Stimulated activated CD8-positive, alpha-beta memory T cell treated with anti-CD3 and anti-CD28 coated beads, Interleukin-7, amount 100 ng/mL, for 48 hours (primary cell): ENCODE measurements at places on chromosomes 6 and 20.

DNA sequence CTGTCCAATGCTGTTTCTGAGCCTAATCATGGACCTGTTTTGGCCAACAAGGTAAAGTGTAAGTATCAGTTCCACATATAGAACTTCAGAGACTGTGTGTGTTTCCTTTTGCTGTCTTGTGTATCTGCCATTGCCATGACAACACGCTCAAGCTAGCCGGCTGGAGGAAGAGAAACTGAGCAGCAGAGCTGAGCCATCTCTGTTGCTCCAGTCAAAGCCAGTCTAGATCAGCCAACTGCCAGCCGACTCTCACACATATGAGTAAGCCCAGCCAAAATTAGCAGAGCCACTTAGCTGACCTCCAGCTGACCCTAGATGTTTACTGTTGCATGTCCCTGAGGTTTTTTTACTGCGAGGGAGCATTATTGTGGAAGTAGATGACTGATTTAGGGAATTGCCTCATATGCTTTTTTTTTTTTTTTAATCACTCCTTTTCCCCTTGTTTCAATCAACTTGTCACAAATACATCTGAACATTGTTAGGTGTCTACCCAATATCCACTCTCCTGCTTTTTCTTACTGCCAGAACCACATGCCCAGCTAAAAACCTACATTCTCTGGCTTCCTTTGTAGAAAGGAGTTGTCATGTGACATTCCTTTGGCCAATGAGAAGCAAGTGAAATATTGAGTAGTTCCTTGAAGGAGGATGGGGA is 304.3 kb upstream of the SUPT3H start:
- no peak for DNase-seq

DNA sequence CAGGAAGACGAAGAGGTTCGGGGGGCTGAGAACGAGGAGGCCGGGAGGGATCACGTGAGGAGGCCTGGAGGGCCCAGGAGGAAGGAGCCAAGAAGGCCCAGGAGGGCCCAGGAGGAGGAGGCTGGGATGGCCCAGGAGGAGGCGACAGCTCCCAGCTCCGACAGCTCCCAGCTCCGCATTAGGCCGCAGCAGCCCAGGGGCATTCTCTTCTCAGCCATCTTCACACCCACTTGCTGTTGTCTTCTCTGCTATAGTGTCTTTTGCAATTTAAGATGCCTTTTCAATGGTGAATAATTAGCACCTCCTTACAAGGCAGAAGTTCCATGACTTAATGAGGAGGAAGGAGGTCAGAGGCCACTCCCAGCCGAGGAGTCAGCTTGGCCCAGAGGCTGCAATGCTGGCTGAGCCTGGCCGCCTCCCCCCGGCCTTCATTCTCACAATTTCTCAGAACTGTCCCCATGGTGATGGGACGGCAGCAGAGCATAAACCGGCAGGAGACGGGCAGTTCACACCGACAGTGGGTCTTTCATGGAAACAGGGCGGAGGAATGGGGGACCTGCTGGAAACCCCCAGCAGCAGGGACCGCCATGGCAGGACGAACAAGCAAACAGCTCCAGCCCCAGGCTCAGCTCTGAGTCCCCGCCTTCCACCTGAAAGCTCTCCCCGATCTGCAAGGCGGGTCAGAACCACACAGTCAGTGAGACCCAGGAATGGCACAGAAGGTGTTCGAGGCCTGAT is 45.1 kb downstream of the WDR27 start:
- DNase-seq: no peak

GRCh38 chr6:79005497-79005896 is 72.6 kb downstream of the PHIP start:
- no peak for DNase-seq

DNA sequence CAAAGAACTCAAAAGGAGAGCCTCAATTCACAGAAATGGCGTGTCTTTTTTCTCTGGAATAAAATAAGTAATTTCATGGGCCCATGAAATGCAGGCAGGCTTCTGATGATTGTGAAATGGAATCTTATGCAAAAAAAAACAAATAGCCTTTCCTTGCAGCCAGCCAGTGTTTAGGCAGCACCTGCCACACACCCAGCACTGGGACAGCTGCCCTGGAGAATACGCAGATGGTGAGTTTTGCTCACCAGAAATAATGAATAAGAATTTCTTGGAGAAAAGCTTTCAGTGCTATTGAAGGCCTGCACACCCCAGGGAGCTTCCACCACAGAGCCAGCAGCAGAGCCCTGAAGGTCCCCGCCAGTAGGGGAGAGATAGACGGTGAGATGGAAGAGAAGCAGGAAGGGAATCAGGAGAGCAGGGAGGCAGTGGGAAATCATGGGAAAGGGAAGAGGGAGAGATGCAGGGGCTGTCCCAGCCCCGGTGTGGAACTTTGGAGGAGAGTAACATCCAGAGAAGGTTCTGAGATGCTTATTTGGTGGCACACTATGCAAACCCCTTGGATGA is 54.9 kb downstream of the PXDC1 start:
- DNase-seq: no peak

DNA sequence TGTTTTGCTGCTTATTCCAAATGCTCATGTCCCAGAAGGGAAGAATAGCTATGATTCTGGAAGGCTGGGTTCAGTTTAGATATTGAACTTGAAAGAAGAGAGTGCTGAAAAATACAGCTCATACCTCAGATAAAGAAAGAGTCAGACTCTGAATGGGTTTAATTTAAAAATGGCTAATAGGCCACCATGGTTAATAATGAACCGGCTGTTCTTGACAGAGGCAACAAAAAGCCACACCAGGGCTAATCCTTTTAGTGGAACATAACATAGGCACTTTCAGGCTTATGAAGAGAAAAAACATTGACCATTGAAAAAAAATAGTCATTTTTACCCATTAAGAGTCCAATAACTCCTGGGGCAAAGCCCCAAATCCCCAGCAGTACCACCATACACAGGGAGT is 59.4 kb downstream of the TNFRSF21 start:
- DNase-seq: no peak

- DNase-seq: no peak
These were observed 148.6 kb upstream of the MAN1A1 start for GRCh38 chr6:119497988-119498727.

DNA sequence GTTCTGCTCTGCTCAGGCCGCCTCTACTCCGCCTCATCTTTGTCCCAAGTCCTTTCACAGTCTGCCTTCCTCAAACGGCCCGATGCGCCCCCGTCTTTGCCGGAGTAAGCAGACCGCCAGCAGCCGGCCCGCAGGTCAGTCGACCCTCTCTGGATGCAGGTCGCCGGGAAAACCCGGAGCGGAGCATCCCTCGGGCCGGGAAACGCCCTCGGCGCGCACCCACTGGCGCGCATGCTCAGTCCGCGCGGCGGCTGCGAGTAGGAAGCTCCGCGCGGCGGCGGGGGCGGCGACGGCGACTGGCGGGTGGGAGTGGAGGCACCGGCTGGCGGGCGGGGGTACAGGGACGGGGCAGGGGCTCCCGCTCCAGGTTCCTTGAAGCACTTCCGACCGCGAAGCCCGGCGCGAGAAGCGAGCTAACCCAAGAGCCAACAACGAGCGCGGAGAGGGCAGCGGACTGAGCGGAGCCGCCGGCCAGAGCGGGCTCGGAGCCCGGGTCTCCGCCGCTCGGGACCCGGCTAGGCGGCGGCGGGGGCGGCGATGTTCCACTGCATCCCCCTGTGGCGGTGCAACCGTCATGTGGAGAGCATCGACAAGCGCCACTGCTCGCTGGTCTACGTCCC is at the start of gene LRRC1:
Gene LRRC1, plus strand, starts transcription at position 286 of the 620 bp plus-strand sequence. Its CDS starts 252 bp downstream, at position 538.
- DNase-seq: peak; percentile 77

DNA sequence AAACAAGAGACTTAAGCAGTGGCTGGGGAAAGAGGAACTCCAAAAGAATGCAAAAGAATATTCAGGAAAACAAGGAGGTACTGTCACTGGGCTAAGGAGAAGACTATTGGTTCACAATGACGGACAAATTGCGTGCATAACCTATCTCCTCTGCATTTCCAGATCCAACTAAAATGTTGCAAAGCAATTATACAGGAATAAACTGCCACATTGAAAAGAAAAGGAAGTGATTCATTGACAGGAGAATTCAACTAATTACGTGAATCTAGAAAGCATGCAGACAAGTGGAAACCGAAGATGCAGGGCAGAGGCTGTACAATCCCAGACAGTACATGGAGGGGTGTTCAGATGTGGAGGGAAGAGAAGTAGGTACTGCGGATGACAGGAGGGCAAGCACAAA is 152.8 kb upstream of the RIPOR2 start:
- no peak for DNase-seq

- DNase-seq: no peak
These were observed 116.6 kb upstream of the CEP162 start for GRCh38 chr6:84344005-84344404.

- DNase-seq: no peak
These were observed 272.5 kb upstream of the SOX4 start for GRCh38 chr6:21321076-21321475.

GRCh38 chr6:95596021-95596420 is 18.7 kb downstream of the MANEA start:
- DNase-seq: no peak

- no peak for DNase-seq
These were observed 5.4 kb downstream of the CSTL1 start for GRCh38 chr20:23444859-23445258.

DNA sequence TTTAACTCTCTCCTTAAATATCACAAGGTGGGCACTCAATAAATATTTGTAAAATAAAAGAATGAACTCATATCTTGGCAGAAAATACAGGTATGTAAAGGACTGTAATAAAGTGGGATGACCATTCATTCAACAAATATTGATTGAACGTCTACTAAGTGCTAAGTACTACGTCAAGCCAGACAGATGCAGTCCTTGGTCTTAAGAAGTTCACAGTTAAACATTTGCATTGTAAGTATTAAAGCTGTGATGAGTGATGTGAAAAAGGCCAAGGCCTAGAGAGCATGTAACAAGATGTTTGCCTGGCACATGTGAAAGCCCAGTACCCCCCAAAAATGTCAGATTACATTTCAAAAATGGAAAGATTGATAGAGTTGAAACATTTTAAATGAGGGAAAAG is 130.1 kb upstream of the TMEM170B start:
- DNase-seq: no peak

DNA sequence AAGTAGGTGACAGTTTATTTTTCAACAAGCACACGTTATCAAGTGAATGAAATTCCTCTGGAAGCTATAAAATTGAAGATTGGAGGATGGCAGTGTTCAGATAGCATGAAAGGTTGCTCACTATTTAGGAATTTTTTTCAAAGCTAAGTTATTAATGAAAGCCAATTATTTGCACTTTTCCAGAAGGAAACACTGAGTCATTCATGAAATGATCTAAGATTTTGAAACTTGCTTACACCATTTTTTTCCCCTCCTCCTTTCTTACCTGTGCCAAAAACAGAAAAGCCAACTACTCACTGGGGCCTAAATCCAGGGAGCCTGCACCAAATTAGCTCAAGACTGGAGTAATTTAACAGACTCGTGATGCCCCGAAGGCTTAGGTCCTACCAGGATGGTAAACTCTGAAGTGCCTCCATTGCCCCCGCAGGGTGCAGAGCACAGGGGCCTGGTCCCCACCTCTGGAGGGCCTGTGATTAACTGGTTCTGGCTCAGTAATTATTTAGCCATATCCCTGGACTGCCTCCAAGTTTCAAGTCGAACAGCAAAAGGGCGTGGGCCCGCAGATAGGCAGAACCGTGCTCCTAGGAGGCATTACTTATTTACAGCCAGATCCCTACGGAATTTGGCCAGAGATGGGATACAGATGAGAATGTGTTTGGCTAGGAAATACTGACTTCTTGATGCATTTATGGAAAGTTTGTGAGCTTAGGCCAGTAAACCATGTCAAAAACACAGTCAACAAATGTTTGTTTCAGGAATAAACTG is 28.0 kb upstream of the ZNF217 start:
- DNase-seq: no peak

GRCh38 chr20:51287628-51288413 is 254.7 kb downstream of the NFATC2 start:
- DNase-seq: no peak

GRCh38 chr6:23654745-23655144 is 471.3 kb upstream of the NRSN1 start:
- no peak for DNase-seq

- DNase-seq: no peak
These were observed 97.4 kb upstream of the SALL4 start for GRCh38 chr20:51899674-51900073.

DNA sequence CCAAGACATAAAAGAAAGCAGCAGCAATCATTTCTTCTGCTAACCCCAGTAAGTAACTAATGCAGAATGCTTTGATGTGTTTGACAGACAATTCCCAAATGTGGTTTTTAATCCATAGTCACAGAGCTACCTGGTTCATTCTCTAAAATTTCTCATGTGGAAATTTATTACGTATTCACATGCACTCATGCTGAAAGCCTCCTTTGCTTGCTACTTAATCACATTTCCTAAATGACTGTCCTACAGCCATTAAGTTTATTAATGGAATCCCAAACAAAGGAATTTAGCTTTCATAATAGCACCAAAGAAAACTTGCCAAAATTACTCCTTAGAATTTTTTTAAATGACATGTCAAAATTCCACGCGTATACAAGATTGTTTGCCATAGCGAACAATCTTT is 68.6 kb upstream of the MCHR2 start:
- no peak for DNase-seq
